ENCODE measurements at places on chromosomes 1 and 21.
A peak's percentile ranks its signal among the peaks of the same experiment; 100 is the strongest.

DNA sequence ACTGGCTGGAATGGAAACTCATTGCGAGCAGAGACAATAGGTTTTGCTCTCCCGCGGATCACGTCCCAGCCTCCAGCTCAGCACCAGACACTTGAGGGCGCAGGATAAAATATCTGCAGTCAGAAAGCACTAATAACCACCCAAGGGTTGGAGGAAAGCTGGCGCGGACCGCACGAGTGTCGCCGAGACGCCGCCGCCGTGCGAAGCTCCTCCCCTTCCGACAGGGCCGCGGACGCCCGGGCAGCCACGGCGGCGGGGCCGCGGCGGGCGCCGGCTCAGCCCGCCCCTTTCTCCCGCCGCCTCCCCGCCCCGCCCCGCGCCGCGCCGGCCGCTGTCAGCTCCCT lies at the start of gene CMPK1:
TSS of gene CMPK1 (plus strand) at position 213 of the 344 bp plus-strand sequence. CDS start 156 bp downstream, outside the sequence.
- DNase-seq = peak; percentile 92

DNA sequence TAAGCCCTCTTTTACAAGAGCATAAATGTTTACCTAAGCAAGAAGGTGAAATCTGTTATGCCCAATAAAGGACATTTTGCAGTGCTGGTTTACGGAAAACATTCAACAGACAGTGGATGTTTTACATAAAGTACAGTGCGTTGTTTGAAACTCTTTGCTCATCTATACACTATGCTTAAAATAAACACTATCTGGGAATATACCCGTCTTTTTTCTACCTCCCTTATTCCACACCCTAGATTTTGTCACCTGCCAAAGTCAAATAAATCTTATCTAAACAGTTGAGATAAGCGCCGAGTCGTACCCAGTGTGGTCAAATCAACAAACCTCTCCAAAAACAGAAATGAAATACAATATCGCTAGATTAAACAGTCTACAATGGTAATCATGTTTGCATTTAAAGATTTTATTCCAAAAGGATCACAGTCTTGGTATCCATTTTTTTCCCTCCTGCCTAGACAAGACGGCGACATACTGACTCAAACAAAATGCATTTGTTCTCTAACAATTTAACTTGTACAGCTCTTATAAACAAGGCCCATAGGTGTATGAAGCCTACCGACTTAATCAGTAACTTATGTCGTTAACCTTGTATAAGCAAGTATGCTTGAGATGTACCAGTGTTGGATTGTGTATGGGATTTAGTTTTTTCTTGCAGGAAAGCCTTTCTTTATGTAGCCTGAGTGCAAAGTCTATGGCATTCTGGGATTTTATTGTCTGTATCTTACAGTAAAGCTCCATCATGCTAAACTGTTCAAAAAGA lies 189.1 kb downstream of the FMN2 start:
- no peak for DNase-seq

- no peak for DNase-seq
Observed at GRCh38 chr1:26890467-26890796, 349 bp upstream of the GPN2 start.

- no peak for DNase-seq
Observed at GRCh38 chr1:74586253-74586897, 74.0 kb upstream of the LRRC53 start.

DNA sequence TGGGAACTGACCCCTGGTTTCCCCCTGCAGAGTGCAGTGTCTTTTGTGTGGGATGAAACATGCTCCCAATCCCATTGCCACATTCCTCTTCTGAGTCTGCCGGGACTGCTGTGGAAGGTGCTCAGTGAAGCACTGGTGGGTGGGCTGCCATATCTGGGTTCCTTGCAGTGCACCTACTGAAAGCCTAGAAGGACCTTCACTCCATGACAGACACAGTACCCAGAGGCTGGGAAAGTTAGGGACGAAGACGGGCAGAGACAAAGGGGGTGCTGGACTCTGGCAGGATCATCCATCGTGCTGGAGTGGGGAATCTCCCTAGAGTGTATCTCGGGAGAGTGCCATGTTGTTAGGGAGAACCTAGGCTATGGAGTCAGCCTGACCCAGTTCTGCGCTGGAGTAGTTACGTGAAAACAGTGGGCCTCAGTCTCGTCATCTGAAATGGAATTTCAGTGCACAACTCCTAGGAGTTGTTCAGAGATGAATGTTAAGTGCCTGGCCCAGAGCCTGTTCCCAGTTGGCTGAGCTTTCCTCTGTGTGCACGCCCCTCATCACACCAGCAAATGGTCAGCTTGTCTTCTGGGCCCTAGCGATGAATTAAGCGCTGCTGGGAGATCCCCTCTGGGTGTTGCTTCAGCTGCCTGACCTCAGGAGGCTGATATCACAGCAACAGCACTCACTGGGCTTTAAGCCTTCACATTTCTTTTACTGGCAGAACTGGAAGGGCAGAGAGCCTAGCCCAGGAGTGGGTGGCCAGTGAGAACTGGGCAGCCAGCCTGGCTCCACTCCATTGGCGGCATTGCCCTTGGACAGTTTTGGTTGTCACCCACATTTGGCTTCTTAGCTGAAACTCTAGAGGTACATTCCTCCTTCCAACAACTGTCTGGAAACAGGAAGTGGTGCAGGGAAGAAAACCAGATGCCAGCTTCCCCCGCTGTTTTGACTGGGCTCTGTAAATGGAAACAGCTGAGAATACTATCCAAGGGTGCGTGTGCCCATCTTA lies 479.8 kb upstream of the VAMP3 start:
- peak; percentile 70 for DNase-seq

- no peak for DNase-seq
Observed at GRCh38 chr1:15513192-15513591, 10.8 kb downstream of the CASP9 start.

- DNase-seq = peak; percentile 55
Observed at GRCh38 chr1:197614916-197615692, 160.2 kb downstream of the DENND1B start.

- DNase-seq = peak; percentile 60
Observed at GRCh38 chr1:78490861-78491450, at the start of gene PTGFR. TSS of gene PTGFR (plus strand) at chr1:78490974. CDS start at chr1:78492744, 1,770 bp downstream.

DNA sequence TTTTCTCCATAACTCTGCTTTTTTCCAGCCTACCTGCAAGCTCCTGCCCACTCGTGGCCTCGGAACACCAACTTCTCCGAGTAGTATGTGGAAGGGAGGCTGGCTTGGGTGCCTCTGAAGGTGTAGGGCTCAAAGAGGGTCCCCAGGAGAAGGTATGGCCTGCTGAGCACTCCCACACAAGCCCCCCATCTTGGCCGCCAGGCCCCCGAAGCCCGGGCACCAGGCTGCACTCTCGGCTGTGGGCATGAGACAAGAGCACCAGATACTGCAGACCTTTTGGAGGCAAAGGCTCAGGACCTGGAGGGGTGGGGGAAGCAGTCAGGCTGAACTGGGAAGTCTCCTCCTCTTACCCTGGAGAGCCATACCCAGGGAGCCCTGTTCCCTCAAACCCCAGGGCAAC lies 1.7 kb downstream of the ZNF692 start:
- no peak for DNase-seq

DNA sequence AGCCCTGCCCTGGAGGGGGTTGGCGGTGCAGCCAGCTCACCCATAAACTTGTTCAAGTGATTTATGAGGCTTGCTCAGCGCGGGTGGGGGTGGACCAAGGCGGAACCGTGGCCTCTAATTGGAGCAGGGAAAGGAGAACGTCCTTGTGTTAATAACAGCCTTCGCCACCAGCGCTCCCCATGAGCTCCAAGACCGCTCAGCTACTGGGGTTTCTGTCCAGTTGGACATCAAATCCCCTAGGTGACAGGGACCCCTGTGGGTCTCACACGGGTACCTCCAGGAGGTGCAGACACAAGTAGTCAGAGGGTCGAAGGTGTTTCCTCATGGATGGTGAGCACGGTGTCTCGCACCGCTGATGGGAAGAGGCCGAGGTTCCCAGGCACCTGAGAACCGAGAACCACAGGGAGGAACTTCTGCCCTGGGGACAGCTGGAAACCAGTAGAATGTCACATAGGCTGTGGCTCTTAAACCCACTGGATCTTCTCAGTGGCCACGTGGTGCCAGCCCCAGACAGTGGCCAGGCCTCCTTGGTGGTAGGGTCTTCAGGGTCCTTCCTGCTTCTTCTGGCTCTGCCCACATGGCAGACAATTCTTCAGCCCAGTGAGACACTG lies 3.7 kb upstream of the ACTRT2 start:
- DNase-seq = no peak

DNA sequence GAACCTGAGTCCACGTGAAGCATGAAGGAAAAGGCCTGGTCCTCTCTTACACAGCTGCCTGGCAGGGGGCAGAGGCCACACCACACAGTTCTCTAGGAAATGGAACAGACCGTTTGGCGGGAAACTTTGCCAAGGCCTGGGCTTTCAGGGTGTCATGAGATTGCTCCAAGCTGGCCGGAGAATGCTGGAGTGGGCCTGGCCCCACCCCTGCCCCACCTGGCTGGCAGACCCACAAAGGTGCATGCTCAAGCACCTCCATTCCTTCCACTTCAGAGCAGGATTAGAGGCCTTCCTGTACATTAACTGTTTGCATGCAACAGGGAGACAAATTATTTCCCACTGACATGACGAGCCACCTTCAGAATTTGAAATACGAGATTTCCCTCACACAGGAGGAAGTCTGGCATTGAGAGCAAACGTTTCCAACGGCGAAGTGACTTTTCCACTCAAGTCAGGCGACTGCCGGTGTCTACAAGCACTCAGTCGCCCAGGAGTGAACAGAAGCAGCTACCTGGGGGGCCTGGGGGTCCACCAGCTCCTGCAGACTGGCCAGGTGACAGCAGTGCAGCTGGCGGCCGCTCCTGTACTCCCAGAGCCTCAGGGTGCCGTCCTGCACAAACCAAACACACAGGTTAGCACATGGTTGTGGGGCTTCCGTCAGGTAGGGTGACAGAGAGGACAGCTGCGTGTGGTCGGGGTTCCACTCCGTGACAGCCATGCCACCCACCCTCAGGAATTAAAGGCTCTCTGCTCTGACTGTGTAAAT lies 24.0 kb downstream of the WDR4 start:
- no peak for DNase-seq

GRCh38 chr1:200979574-200980451 lies 43.7 kb downstream of the KIF21B start:
- peak; percentile 31 for DNase-seq

DNA sequence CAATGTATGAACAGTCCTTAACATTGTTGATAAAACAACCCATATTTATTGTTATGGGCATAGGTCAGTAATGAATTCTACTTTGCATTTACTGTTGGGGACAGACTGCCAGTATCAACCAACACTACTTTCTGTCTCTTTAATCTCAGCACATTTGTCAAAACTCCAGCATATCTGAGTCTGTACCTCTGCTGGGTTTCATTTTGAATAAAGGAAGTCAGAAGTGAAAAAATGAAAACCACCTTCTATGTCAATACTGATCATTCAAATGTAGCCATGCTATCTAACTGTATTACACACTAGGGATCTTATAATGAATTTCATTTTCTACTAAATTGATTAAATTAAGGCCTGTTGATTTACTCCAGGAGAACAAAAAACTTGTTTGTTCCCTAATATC lies 24.2 kb upstream of the CXADR start:
- DNase-seq = no peak

GRCh38 chr1:24898909-24899439 lies 31.1 kb downstream of the RUNX3 start:
- DNase-seq = no peak

GRCh38 chr1:59763418-59763817 lies 51.3 kb upstream of the HOOK1 start:
- DNase-seq = no peak

GRCh38 chr1:16430606-16431005 lies 6.6 kb downstream of the SPATA21 start:
- peak; percentile 31 for DNase-seq

- no peak for DNase-seq
Observed at GRCh38 chr1:186772228-186772627, 56.5 kb upstream of the PLA2G4A start.

- no peak for DNase-seq
Observed at GRCh38 chr1:157404614-157405013, 147.7 kb downstream of the FCRL5 start.

GRCh38 chr1:81714636-81715035 lies 86.1 kb upstream of the ADGRL2 start:
- no peak for DNase-seq
